Hindlimb muscle (tissue), 1 donor: ENCODE measurements at places on chromosomes 7 and 10. TPM values are rescaled to one million over a fixed set of nuclear protein-coding genes. Genes with fewer than 3 reads are reported as not detected.
A peak's percentile ranks its signal among the peaks of the same experiment; 100 is the strongest.

- DNase-seq = no peak
These were observed 67.2 kb upstream of the DGKI start for GRCh38 chr7:137913985-137914384.

GRCh38 chr10:79084972-79085597, 16.3 kb downstream of the ZMIZ1 start:
- DNase-seq = no peak

- DNase-seq = peak; percentile 12
These were observed 15.6 kb downstream of the SHH start for GRCh38 chr7:155796381-155797261.

IGF2BP3 gene
- 27.5 TPM for polyA plus RNA-seq

ZNF804B gene
- polyA plus RNA-seq = not detected

DNA sequence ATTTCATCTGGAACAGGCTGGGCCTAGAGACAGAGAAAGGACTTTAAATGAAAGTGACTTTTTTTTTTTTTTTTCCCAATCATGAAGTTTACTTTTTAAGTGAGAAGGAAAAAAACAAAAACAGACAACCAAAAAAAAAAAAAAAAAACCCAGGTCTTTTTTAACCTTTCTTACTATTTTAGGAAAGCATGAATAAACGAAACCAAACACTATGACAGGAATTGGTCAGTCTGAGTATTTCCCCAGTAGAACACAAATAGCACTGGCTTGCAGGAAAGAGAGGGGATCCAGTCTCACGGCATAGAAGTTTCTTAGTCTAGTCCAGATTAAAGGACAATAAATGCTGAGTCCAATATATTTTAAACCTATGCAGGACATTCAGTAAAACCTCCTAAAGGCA, 180.5 kb upstream of the CCDC6 start:
- DNase-seq = no peak

DNA sequence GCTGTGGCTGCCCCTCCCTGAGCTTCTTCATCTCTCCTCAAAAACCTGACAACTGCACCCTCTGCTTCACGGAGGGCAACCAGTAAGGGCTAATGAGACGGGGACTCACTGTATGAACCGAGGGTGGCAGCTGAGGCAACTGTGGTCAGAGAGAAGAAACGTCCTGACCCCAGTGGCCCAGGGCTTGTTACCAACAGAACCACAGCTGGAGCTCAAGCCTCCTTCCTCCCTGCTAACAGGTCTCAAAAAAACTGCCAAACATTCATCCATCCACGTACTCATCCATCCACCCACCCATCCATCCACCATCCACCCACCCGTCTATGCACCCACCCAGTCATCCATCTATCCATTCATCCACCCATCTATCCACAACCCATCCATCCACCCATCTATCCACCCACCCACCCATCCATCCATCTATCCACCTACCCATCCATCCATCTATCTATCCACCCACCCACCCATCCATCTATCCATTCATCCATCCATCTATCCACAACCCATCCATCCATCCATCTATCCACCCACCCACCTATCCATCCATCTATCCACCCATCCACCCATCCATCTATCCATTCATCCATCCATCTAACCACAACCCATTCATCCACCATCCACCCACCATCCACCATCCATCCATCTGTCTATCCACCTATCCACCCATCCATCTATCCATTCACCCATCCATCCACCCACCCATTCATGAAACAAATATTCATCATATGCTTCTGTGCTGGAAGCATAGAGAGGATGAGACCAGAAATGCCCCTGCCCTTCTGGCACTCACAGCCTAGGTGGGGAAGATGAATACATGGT, 111.7 kb downstream of the PDGFA start:
- no peak for DNase-seq

- DNase-seq = no peak
These were observed 5.8 kb upstream of the MOGAT3 start for GRCh38 chr7:101206665-101207042.

TMEM225B gene
- polyA plus RNA-seq = 0.94 TPM

- no peak for DNase-seq
These were observed 187.9 kb upstream of the MALRD1 start for GRCh38 chr10:18860631-18861240.

GRCh38 chr7:135980665-135981180, 3.6 kb upstream of the MTPN start:
- DNase-seq = no peak

C10orf105 gene
- polyA plus RNA-seq = 0.50 TPM

PRSS37 gene
- polyA plus RNA-seq = 0.28 TPM

GRCh38 chr7:106219170-106219569, 65.6 kb downstream of the NAMPT start:
- no peak for DNase-seq

DNA sequence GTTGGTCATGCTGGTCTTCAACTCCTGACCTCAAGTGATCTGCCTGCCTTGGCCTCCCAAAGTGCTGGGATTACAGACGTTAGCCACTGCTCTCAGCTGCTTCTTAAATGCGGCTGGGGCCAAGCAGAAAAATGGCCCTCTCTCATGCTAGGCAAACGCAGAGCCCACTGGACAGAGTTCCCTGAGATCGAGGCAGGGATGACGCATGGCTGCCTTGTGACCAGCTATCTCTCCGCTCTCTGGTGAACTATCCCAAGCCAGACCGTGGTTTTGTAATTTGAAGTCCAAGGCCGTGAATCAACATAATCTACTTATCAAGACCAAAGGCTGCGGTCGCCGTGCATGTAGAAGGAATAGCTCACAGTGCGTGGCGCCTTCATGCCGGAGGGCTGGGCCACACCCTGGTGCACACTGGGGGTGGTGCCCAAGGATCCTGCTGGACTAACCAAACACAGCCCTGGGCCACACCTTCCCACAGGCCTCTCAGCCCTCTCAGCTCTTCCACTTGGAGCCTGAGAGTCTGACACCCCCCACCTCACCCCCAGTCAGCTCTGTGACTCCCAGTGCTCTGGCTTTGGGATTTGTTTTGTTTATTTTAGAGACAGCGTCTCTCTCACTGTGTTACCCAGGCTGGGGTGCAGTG, 88.1 kb upstream of the CUX1 start:
- DNase-seq = no peak

KAT6B gene
- polyA plus RNA-seq = 18.1 TPM

LRRC61 gene
- 11.3 TPM for polyA plus RNA-seq

MKX gene
- 0.93 TPM for polyA plus RNA-seq

DNA sequence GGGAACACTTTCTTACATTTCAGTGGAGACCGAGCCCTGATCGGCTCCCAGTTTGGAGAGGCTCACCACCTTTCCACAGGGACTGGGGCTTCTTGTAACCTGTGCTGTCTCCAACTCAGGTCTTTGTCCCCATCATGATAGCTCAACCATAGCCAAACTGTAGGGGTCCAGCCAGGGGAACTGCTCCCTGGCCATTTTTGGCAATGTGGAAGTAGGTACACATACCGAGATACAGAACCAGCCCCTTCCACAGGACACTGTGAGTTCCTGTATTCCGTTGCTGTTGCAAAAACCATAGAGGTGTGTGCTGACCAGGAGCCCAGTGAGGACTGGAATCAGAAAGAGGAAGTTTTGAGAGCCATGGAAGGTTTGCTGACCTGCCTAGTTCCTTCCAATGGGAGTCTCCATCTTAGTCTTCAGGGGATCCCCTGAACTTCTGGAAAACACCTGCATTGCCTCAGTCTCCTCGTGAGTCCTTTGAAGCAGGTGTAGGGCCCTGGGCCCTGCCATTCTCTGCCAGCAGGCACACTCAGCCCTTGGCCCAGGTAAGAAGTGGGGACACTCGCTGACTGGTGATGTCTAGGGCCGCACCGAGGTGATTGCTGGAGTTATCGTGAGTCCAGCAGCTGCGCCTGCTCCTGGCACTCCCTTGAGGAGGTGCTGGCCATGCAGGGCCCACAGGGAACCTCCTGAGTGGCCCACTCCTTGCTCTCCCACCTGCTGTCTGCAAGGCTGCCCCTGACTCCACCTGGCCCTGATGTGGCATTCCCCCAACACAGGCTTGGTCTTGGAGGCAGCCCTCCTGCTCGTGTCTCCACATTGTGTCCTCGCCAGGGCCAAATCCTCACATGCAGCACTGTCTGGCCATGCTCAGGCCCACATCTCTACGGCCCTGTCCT, 11.2 kb downstream of the WDFY4 start:
- no peak for DNase-seq

SEMA4G gene
- polyA plus RNA-seq = 7.3 TPM

DNA sequence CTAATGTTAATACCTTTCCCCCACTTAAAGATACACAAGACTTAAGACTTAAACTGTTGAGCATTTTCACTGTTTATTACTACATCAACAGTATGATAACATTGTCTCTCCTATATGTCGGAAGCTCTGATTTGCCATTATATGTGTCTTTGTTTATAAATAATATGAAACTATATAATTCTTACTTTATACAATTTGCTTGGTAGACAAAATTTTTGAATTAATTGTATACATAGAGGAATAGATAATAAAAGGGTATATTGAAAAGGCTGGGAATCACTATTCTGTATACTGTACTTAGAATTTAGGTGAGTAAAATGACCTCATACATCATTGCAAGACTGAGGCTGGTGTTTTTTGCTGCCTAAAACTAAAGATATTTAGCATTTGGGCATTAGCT, 82.1 kb upstream of the HDAC9 start:
- DNase-seq = no peak

CCDC172 gene
- not detected for polyA plus RNA-seq
